ENCODE measurements at places on chromosomes 4 and X. TPM values are rescaled to one million over a fixed set of nuclear protein-coding genes. Genes with fewer than 3 reads are reported as not detected.

The GPR119 gene
- total RNA-seq = not detected

The UGT2B11 gene
- total RNA-seq = not detected

The HERC6 gene
- total RNA-seq = 7.8 TPM

The ARHGAP10 gene
- 195 TPM for total RNA-seq

The EGF gene
- total RNA-seq = not detected

The ADGRG4 gene
- 0.41 TPM for total RNA-seq

The PDE5A gene
- 158 TPM for total RNA-seq

The CENPVL3 gene
- not detected for total RNA-seq

The HTN3 gene
- total RNA-seq = not detected

The BANK1 gene
- 0.85 TPM for total RNA-seq

The HCCS gene
- total RNA-seq = 4.7 TPM

The ZNF630 gene
- total RNA-seq = 3.2 TPM

The DAPP1 gene
- 1.6 TPM for total RNA-seq

The RHOXF1 gene
- not detected for total RNA-seq

The PABPC5 gene
- total RNA-seq = 1.8 TPM

The PDLIM3 gene
- total RNA-seq = 1,176 TPM

The HSFX4 gene
- not detected for total RNA-seq

The BMX gene
- total RNA-seq = 10.0 TPM

The FATE1 gene
- total RNA-seq = not detected

The HHIP gene
- 0.49 TPM for total RNA-seq

The VCX gene
- total RNA-seq = not detected

The ADRA2C gene
- total RNA-seq = 105 TPM

The GLUD2 gene
- 2.5 TPM for total RNA-seq

The TBC1D1 gene
- total RNA-seq = 152 TPM

The GPRASP1 gene
- total RNA-seq = 36.3 TPM

The MAOB gene
- total RNA-seq = 24.6 TPM
